ENCODE measurements at places on chromosomes 2 and 18.
A peak's percentile ranks its signal among the peaks of the same experiment; 100 is the strongest.

GRCh38 chr2:42663828-42664227, 95.4 kb downstream of the MTA3 start:
- DNase-seq = no peak

DNA sequence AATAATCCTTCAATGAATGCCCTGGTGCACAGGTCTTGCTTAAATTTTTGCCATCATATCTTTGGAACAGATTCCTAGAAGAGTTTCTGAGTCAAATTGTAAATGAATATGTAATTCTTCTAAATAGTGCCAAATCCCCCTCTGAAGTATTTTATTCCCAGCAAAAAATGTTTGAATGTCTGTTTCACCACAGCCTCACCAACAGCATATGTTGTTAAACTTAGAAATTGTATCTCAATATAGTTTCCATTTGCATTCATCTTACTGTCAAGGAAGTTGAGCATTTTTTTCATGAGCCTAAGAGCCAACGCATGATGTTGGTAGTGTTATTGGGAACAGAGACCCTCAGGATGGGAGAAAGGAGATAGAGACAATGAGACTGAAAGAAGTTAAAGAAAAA, 86.8 kb upstream of the IL1R2 start:
- DNase-seq = no peak

DNA sequence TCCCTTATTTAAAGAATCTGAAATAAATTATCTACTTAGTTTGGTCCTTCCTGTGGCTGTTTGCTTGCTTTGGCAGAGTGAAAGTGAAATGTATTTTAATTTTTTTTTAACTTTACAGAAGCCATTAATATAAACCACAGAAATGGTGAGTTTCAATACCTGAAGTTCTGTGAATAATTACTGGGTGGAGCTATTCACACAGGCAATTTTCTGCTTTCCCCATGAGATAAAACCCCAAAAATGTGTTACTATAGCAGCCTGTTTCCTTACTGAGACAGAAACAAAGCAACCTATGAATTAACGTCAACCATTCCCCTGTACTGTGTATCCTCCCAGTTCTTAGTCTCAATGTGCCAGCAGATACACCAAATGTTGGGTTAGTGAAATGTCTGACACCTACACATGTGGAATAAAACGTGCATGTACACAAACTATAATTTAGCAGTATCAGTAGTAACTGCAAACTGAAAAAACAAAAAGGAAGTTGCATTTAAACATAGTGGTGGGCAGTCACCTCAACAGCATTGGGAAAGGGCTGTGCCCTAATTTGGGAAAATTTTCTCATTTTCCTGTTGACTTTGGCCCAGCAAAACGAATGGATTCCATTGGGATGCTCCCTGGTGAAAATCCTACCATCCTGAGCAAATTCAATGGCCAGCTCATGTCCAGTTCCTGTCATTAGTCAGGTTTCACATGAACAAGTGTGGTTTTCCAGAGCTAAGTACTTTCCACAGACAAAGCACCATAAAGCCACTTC, 73.1 kb upstream of the RMDN2 start:
- no peak for DNase-seq

- no peak for DNase-seq
Measured at GRCh38 chr2:159671047-159671446, 41.3 kb upstream of the MARCHF7 start.

DNA sequence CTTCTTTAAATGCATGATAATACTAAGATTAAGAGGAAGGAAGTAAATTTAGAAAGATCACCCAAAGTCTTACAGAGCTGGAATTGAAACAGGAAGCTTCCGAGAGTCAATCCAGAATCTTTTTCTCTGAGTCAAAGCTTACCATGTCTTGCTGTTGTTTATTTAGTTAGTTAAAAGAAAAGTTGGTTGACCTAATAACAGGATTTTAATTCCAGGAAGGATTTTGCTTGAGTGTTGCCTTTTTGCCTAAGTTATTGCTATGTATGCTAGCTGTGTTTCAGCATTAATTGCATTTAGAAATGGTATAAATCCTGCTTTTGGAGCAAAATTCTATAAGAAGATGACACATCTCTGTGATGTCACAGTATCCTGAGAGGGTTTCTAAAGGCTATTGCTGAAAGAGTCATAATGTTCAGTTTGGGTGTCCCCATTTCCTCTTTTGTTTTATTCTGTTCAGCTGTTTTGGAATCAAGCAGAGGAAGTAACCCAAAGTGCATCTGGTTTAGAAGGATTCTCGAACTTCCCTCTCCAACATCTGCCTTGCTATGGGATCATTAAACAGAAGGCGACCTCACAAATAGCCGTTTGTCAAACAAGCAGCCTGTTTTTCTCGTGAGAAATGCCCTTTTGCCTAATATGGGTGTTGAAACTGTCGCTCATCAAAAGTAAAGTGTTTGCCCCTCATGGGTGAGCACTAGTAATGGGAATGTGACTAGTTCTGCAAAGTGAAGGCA, 271.5 kb upstream of the MMADHC start:
- no peak for DNase-seq

GRCh38 chr2:239187464-239188253, 213.2 kb downstream of the HDAC4 start:
- DNase-seq = no peak

DNA sequence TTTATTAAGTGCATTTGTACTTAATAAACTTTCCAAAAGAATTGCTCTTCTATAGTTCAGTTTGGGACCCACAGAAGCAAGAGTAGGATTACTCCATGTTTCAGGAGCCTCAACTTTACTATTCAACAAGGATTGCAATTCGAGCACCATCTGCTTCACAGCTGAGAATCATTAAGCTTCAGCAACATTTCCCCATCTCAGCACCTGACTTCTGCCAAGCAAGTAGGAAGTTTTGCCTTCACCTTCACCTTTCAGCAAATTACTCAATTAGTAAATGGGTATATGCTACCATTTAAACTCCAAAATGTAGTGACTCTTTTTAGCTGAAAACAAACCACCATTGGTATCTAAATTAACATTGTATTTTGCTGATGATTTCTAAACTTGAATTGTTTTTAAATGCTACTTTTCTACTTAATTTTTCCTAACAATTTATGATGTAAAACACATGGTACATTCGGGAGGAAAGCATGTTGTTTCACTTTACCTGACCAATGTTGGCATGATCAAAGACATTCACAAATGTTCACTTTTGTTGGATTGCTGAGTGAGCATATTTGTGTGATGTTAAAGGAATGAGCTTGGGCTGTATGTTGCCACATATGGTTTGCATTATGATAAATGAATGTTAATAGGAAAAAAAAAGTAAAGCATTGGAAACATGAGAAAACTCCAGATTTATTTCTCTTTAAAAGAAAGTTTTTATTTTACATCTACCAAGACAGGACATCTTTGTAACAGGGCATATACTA, 159.2 kb downstream of the GULP1 start:
- DNase-seq = no peak

DNA sequence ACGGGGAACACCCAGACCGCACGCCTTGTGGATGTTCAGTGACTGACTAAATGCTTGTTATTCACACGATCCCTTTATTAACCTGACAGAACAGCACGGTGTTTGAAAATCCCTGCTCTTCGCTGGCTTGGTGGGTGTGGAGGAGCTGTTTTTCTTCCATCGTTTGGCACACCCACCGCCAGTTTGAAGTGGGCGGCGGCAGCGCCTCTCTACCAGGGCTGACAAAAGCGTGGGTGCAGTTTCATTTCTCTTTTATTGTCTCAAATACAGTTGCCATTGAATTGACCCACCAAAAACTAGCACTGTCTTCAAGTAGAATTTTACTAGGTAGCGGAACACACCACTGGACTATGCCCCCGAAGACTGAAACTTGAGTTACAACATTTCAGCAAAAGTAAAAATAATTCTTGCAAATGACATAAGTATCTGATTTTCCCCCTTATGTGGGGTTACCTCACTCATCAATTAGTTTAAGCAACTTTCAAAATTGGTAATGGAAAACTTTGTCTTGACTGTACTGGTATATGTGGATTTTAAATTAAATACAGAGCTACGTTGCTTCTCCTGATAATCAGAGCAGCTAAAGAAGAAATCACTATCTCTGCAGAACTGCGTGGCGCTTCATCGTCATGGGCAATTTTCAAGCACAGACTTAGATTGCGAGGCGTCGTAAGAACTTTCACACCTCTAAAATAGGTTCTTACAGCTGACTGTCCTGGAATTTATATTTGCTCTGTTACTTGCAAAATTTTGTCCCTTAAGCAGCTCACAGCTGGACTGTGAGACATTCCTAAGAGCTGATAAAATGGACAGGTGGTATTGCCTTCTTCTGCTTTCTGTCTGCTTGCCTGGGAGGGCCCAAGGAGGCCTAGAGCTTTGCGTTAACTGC, 60.9 kb downstream of the LDLRAD4 start:
- no peak for DNase-seq

DNA sequence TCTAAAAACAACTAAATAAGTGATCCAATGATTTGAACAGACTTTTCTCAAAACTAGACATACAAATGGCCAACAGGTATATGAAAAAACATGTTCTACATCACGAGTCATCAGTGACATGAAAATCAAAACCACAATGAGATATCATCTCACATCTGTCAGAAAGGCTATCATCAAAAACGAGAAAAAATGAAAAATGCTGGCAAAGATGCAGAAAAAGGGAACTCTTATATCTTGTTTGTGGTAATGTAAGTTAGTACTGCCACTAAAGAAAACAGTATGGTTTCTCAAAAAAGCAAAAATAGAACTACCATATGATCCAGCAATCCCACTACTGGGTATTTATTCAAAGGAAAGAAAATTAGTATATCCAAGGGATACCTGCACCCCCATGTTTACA, 255.3 kb upstream of the FBXO11 start:
- no peak for DNase-seq

- DNase-seq = peak; percentile 11
Measured at GRCh38 chr18:33577685-33578517, at the start of gene ASXL3. TSS of gene ASXL3 (plus strand) at chr18:33578219. CDS start at chr18:33578632, 413 bp downstream.

GRCh38 chr2:195360242-195360641, 296.8 kb upstream of the SLC39A10 start:
- DNase-seq = no peak

DNA sequence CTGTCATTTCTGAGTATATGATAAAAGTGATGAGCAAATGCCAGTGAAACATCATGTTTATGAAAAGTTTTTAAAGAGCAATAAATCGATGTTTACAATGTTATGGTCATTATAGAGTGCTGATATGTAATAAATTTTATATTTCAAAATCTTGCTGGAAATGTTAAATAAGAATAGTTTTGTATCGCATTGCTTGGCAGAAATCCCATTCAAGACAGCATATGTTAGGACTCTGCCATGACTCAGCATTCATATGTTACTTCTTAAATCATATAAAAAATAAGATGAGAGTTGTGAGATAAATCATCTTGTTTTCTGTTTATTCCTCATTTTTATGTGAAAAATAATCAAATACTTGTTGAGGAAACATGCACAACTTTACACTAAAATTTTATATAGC, 949.9 kb upstream of the NRXN1 start:
- DNase-seq = no peak

- DNase-seq = no peak
Measured at GRCh38 chr18:58862851-58863538, 1.7 kb upstream of the ZNF532 start.

DNA sequence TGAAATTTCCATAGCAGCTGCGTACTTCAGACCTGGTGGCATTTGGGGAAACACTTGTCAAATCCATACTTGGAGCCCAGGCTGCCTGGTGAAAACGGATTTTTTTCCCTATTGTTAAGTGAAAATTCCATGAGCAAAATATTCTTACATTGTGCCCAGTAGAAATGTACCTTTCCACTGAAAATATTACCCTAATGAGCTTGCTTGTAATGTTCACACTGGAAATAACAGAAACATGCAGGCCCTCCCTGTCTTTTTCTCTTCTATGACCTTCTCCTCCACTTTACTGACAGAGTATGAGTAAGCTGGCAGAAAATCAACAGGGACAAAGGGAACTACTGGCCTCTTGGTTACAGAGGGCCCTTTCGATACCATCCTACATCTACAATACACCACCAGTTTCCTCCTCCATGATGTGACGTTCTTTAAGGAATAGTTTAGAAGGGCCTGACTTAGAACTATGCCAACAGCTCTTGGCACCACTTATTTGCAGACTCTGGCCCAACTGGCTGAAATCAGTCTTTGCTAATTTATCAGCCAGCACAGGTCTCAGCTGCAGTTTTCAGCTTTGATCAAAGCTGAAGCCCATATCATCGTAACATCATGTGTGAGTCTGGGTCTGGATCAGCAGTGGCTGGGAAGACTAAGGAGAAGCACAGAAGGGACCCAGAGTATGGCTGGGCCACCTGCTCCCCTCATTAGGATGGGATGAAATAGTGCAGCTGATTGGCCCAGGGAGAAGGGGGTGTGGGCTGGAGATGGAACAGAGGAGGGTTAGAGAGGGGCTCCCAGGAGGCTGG, 272.2 kb upstream of the ID2 start:
- no peak for DNase-seq

GRCh38 chr2:179332903-179333302, 68.3 kb upstream of the SESTD1 start:
- no peak for DNase-seq

DNA sequence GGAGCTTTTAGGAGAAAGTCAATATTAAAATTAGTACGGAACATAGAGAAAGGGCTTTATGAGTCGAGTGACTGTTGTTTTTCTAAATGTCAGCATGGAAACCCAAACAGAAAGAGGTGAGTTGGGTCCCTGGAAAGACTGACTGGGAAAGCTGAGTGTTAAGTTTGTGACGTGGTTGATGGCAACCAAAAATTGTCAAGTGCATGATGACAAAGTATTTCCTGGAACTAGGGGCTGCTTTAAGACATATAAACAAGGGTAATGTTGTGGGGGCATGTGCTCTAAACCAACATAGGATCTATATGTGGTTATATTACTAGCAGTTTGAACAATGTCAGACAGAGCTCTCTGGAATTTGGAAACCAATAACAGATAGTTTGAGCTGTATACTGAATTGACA, 50.9 kb upstream of the GPD2 start:
- no peak for DNase-seq

DNA sequence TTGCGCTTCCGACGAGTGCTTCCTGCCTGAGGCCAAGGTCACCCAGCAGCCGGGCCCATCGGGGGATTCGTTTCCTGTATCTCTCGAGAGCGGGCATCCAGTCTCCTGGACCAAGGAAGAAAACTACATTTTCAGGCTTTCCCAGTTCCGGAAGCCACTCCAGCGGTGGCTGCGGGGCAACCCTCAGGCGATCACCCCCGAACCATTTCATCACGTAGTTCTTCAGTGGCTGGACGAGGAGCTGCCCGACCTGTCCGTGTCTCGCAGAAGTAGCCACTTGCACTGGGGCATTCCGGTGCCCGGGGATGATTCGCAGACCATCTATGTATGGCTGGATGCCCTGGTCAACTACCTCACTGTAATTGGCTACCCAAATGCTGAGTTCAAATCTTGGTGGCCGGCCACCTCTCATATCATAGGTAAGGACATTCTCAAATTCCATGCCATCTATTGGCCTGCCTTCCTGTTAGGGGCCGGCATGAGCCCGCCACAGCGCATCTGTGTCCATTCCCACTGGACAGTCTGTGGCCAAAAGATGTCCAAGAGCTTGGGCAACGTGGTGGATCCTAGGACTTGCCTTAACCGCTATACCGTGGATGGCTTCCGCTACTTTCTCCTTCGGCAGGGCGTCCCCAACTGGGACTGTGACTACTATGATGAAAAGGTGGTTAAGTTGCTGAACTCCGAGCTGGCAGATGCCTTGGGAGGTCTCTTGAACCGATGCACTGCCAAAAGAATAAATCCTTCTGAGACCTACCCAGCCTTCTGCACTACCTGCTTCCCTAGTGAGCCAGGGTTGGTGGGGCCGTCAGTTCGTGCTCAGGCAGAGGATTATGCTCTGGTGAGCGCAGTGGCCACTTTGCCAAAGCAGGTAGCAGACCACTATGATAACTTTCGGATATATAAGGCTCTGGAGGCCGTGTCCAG, 1.0 kb downstream of the MARS2 start:
- no peak for DNase-seq

GRCh38 chr2:41598161-41598894, 449.5 kb upstream of the PKDCC start:
- DNase-seq = no peak

All from NCI-H2081 treated with DMSO at 0.1 percent for 48 hours (cell line).